ENCODE measurements at places on chromosomes 5 and 9.

GRCh38 chr5:159209438-159210209, at the start of gene RNF145:
RNF145 (minus strand) TSS chr5:159209553; CDS start chr5:159203617, 5,936 bp downstream.
- DNase-seq = peak; percentile 68

DNA sequence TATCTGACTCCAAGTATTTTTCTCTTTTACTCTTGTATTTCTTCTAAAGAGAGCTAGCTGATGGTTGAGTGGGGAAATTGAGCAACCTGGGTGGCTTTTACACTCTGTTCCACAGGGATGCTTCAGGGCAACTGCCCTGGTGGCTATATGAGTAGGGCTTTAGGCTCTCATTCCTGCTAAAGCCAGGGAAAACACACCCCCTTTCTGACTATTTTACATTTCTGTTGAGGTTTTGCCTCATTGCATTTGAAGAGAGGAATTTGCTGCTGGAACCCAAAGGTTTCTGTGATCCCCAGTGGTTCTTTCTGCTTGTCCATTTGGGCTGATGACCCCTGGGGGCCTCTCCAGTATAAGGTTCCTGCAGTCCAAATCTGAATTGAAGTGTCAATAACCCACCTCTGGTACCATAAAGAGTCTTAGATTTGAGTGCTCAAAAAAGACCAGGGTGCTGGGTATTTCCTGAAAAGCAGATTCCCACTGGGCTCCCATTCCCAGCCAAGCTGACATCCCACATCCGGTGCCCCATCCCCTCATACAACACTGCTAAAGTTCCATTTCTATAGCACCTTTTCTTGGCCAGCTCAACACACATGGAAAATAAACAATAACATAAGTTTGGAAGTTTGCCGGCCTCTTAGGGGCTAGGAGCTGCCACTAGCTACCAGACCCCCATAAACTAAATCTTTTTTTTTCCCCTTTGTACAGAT, 59.5 kb downstream of the PAPPA start:
- no peak for DNase-seq

DNA sequence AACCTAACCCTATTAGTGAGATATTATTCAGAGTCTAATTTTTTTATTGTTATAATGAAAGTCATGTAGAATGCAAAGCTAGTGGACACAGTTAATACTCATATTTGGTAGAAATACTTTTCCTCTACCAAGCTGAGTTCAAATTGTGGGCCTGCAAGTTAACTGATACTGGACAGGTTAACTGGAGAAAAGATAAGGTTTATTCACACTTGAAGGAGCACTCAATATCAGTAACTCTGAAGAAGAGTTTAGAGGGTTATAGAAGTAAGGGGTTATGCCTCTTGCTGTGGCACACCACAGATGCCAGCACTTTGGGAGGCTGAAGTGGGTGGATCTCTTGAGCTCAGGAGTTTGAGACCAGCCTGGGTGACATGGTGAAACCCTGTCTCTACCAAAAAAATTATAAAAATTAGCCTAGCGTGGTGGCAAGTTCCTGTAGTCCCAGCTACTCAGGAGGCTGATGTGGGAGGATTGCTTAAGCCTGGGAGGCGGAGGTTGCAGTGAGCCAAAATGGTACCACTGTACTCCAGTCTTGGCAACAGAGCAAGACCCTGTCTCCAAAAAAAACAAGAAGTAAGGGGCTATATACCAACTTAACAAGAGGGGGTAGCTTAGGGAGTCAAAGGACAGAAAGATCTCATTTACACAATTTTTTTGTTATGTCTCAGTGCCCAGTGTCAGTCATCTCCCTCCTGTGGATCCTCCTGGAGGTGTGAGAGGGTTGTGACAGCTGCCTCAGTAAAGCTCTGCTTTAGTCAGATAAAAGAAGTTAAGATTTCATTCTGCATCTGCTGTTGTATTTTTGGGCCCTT, 121.2 kb upstream of the GRHPR start:
- DNase-seq = no peak

GRCh38 chr5:14082523-14082922, 60.6 kb upstream of the TRIO start:
- DNase-seq = no peak

- DNase-seq = no peak
These were observed 272.5 kb downstream of the CETN3 start for GRCh38 chr5:90136952-90137528.

DNA sequence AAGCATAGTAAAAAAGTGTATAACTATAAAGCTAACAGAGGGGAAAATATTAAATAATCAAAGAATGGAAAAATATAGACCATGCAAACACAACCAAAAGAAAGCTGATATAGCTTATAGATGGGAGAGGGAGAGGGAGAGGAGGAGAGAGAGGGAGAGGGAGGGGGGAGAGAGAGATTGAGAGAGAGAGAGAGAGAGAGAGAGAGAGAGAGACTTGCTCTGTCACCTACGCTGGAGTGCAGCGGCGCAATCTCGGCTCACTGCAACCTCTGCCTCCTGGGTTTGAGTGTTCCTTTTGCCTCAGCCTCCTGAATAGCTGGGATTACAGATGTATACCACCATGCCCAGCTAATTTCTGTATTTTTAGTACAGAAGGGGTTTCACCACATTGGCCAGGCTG, 110.6 kb downstream of the RAPGEF6 start:
- no peak for DNase-seq

Data from SW 1271 (cell line).